ENCODE measurements at places on chromosomes 4 and X. TPM values are rescaled to one million over a fixed set of nuclear protein-coding genes. Genes with fewer than 3 reads are reported as not detected.

The TMPRSS11E gene
- total RNA-seq: not detected

The GPRASP2 gene
- total RNA-seq: 7.4 TPM

The SPANXA1 gene
- total RNA-seq: not detected

The L1CAM gene
- 14.7 TPM for total RNA-seq

The APLN gene
- 0.81 TPM for total RNA-seq

The MAGEB1 gene
- 15.6 TPM for total RNA-seq

The PCSK1N gene
- not detected for total RNA-seq

The NELFA gene
- total RNA-seq: 24.0 TPM

The NUDT9 gene
- total RNA-seq: 38.5 TPM

The RBMXL3 gene
- not detected for total RNA-seq

The TCEAL8 gene
- 99.4 TPM for total RNA-seq

The FGF13 gene
- total RNA-seq: 55.6 TPM

The TRMT44 gene
- total RNA-seq: 13.5 TPM

The SPANXB1 gene
- total RNA-seq: not detected

The NAT8L gene
- total RNA-seq: 1.5 TPM

The NEUROG2 gene
- 0.41 TPM for total RNA-seq

The SYNPO2 gene
- total RNA-seq: 8.5 TPM

The NHS gene
- total RNA-seq: 0.51 TPM

The CENPVL1 gene
- not detected for total RNA-seq

The CHRNA9 gene
- total RNA-seq: 0.51 TPM

The CEP135 gene
- 24.3 TPM for total RNA-seq

Data from SJCRH30 (cell line).